ENCODE measurements at places on chromosomes 2 and 18. TPM values are rescaled to one million over a fixed set of nuclear protein-coding genes. Genes with fewer than 3 reads are reported as not detected.

MRO gene
- 0.30 TPM for total RNA-seq

REG1B gene
- total RNA-seq, result not detected

SLC9A4 gene
- not detected for total RNA-seq

DNAH6 gene
- total RNA-seq, result under 0.01 TPM

TUBA3E gene
- total RNA-seq, result not detected

UGT1A3 gene
- total RNA-seq, result not detected

ANTXR1 gene
- 24.5 TPM for total RNA-seq

CHRND gene
- total RNA-seq, result not detected

DCDC2C gene
- total RNA-seq, result not detected

ASB18 gene
- not detected for total RNA-seq

MEP1B gene
- not detected for total RNA-seq

IER3IP1 gene
- 17.3 TPM for total RNA-seq

PAX8 gene
- total RNA-seq, result 0.17 TPM

CARF gene
- 2.7 TPM for total RNA-seq

MBOAT2 gene
- 18.7 TPM for total RNA-seq

PPP1R1C gene
- 0.15 TPM for total RNA-seq

SLC9A2 gene
- total RNA-seq, result not detected

FAP gene
- total RNA-seq, result 40.7 TPM

GDF7 gene
- not detected for total RNA-seq

OSBPL6 gene
- total RNA-seq, result 3.4 TPM

EPB41L3 gene
- 36.8 TPM for total RNA-seq

RAB27B gene
- 1.3 TPM for total RNA-seq

ITGB6 gene
- total RNA-seq, result 0.17 TPM

PIK3C3 gene
- total RNA-seq, result 19.8 TPM

LYPD6 gene
- total RNA-seq, result 4.5 TPM

IL36RN gene
- total RNA-seq, result not detected

SNTG2 gene
- total RNA-seq, result not detected

PTGR3 gene
- 15.9 TPM for total RNA-seq

LCT gene
- not detected for total RNA-seq

Data from bronchus fibroblast of lung (primary cell).